ENCODE measurements at places on chromosomes 1 and 21.

GRCh38 chr21:46028573-46029091, 47.1 kb downstream of the COL6A1 start:
- DNase-seq = no peak

GRCh38 chr1:28535180-28535579, 17.7 kb upstream of the TRNAU1AP start:
- no peak for DNase-seq

- DNase-seq = no peak
Measured at GRCh38 chr1:200207711-200208126, 180.2 kb downstream of the NR5A2 start.

GRCh38 chr1:18149027-18149641, 41.5 kb downstream of the IGSF21 start:
- DNase-seq = peak; percentile 70

DNA sequence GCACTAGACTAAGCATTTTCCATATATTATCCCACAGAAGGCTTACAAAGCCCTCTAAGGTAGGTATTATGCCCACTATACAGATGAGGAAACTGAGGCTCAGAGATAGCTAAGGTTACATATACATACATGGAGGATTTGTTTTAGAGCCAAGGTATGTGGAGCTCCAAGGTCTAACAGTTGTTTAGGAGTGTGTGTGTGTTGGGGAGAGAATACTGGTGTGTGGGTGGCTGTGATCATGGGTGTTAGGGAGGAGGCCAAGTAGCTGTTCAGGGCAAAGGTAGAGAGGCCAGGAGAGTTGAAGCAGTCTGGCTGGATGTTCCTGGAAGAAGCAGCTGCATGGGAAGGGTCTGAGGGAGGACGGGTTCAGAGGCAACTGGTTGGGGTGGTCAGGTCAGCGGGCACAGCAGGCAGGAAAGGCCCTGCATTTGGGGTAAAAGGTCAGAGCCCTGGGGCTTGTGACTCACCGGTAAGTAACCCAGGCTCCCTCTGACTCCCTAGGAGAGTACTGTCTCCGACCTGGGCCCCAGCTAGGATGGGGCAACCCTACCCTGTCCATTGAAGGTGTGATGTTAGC, 5.1 kb upstream of the LDLRAP1 start:
- no peak for DNase-seq

- DNase-seq = no peak
Measured at GRCh38 chr1:113074237-113074636, 1.2 kb downstream of the LRIG2 start.

DNA sequence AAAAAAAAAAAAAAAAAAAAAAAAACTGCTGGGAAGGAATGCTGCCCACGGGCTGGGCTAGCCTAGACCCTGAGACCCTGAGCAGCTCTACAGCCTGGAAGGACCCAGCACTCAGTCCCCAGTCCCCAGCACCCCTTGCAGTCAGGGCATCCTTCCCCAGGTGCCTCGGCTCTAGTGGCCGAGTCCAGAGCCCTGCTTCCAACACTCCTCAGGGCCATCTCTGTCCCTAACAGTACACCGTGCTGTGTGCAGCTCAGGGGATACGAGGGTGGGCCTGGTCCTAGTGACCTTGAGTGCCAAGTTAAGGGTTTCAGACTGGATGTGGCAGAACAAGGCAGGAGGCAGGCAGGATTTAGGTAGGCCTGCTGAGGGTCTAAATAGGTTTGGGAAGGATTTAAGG, 50.2 kb upstream of the LRP8 start:
- DNase-seq = no peak

GRCh38 chr21:43864962-43865539, at the start of gene AGPAT3:
Gene AGPAT3, plus strand, starts transcription at chr21:43865223. Its CDS starts 94,459 bp downstream, at chr21:43959682.
- no peak for DNase-seq

GRCh38 chr1:89578946-89579684, 53.8 kb upstream of the LRRC8C start:
- no peak for DNase-seq

DNA sequence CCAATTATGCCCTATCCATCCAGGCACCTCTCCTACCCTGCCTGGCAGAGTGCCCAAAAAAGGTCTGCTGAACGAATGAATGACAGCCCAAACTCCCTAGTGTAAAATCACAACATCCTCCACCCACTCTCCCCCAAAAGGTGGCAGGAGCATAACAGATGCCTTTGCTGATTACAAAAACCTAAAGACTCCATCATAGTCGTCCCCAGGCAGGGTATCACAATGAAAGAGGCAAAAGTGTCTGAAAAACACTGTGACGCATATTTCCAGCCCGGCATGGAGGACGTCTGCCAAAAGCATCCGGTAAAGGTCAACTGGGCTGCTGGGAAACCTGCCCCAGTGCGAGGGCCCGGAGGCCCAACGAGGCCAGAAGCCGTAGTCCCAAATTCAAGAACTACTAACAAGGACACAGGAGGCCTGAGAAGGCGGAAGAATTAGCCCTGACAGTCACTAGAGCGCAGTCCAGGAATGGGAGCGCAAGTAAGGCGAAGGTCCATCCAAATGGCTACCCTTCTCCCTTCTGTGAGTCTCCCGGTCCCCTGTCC, 576 bp downstream of the SMIM12 start:
- DNase-seq = no peak

- DNase-seq = no peak
Measured at GRCh38 chr1:12587981-12588640, 29.9 kb downstream of the DHRS3 start.

GRCh38 chr1:87830432-87830978, 501.8 kb downstream of the LMO4 start:
- no peak for DNase-seq

- DNase-seq = no peak
Measured at GRCh38 chr1:43932786-43933385, 715 bp upstream of the ARTN start.

- DNase-seq = no peak
Measured at GRCh38 chr1:246773213-246773641, 49.0 kb downstream of the SCCPDH start.

- DNase-seq = no peak
Measured at GRCh38 chr1:26124418-26125331, 13.1 kb downstream of the PDIK1L start.

- DNase-seq = peak; percentile 20
Measured at GRCh38 chr1:112849425-112850033, 106.5 kb downstream of the SLC16A1 start.

- no peak for DNase-seq
Measured at GRCh38 chr1:93810316-93810715, 68.7 kb downstream of the DNTTIP2 start.

- no peak for DNase-seq
Measured at GRCh38 chr1:171637928-171638576, 14.4 kb downstream of the MYOC start.

- DNase-seq = no peak
Measured at GRCh38 chr1:13674377-13674776, 25.6 kb upstream of the PRDM2 start.

DNA sequence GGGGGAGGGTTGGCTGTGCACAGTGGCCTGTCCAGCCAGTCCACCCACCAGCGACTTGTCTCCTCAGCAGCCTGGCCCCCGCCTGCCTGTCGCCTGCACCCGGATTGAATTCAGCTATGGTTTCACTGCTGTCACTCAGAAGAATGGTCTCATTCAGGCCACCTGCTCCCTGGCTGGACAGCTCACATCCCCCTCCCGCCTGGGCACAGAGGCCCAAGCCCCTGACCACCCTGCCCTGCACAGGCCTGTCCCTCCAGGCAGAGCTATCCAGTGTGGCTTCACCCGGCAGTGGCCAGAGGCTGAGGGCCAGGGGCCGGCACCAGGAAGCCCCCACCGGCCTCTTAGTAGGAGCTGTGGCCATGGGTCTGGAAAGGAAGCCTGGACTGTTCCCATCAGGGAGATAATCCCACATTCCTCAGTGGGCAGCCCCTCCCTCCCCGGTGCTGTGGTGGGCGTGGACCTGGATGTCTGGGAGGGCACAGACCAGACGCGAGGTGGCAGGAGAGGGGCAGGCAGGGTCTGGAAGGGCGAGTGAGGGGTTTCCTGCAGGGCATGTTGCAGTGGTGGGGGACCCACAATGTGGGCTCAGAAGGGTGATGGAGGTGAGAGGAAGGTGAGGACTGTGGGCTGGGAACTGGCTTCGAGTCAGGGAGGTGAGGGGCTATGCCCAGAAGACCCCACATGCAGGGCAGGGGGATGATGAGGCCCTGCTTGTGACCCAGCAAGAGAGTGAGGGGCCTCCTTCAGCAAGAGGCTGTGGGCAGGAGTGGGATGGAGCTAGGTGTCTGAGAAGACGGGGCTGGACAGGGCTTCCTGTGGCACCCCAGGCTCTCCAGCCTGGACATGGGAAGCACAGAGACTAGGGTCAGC, 30.4 kb downstream of the WNT9A start:
- DNase-seq = no peak

DNA sequence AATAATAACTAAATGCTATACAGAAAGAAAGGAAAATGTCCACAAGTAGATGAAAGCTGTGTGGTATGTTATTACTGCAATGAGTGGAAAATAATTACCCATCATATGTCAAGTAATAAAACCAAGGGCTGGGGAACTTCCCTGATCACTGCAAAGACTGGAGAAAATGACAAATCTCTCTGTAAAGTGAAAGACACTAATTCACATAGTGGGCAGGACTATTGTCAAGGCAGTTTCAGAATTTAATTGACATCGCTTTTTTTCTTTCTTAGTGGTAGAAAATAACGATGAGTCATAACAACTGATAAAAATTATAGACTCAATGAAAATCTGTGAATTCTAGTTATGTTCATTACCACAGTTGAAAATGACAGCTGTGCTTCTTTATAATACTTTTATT, 153.7 kb upstream of the ST6GALNAC5 start:
- no peak for DNase-seq

GRCh38 chr1:111639602-111640198, 20.1 kb downstream of the RAP1A start:
- no peak for DNase-seq

- no peak for DNase-seq
Measured at GRCh38 chr1:4411862-4412261, 242.5 kb upstream of the AJAP1 start.

DNA sequence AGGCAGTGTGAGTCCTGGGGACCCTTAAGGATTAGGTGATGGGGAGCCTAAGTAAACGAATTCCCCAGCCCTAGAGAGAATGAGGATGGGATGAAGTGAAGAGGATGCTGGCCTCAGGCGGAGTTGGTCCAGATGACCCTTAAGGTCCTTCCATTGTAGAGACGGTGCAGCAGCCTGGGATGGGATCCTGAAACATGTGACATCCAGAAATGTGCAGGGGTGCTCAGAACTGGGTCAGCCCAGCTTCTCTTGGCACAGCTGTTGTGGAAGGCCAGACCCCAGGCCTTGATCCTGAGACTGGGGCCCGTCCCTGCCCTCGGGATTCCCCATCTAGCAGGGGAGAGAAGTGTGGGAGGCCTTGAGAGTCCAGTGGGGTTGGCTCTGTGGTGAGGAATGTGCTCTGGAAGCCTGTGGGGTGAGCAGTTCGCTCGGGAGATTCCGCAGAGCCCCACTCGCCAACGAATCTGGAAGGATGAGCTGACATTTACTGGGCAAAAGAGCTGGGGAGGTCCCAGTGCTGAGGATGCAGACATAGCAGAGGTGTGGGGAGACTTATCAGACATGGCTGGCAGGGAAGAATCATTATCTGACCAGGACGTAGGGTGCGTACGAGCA, 28.1 kb downstream of the A3GALT2 start:
- no peak for DNase-seq

DNA sequence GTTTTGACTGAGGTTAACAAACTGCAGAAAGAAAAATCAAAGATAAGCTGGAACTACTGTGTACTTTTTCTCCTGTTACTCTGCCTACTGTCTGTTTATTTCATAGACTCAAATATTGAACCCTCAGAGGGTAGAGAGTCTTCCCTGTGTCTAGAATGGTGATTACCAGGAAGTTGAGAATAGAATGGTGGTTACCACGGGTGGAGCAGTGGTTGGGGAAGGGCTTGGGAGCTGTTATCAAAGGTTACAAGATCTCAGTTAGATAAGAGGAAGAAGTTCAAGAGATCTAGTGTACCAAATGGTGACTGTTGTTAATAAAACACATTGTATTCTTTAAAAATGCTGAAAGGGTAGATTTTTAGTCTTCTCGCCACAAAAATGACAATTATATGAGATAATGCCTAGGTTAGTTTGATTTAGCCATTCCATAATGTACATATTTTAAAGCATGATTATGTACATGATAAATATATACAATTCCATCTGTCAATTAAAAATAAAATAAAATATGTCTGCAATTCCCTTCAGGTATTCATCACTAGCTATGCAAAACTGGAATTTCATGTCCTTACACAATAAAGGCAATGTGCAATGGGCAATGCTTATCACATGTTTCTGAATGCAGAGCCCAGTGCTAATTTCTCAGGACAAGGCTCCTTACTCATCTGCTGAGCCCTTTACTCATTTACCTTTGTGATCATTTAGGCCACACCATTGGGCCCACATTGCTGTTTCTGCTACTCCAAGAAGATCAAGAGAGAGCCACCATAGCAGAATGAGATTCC, 474.3 kb upstream of the CAMK1G start:
- no peak for DNase-seq

- DNase-seq = no peak
Measured at GRCh38 chr1:179190861-179191260, 38.6 kb downstream of the ABL2 start.

DNA sequence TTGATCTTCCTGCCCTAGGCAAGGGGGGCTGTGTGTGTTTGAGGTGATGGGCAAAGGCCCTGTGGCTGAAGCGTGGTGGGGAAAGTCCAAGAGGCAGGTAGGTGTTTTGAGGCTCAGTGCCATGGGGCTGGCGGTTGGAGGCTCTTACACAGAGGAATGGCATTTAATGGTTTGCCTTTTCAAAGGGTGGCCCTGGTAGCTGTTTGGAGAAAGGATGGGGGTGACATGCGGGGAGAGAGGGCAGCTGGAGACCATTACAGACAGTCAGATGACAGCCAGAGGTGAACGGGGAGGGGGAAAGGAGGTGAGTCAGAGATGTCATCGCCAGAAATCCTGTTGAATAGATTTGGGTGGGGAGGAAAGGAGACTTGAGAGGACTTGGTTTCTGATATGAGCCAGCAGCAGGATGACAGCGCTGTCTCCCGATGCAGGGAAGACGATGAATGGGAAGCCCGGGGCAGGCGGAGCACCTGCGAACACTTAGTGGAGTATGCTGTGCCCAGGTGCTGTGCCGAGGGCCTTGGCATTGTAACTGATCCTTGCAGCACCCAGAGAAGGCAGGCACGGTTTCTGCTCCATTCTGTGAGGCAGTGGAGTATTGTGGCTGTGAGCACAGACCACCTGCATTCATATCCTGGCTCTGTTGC, 56.3 kb downstream of the MAN1C1 start:
- DNase-seq = no peak

DNA sequence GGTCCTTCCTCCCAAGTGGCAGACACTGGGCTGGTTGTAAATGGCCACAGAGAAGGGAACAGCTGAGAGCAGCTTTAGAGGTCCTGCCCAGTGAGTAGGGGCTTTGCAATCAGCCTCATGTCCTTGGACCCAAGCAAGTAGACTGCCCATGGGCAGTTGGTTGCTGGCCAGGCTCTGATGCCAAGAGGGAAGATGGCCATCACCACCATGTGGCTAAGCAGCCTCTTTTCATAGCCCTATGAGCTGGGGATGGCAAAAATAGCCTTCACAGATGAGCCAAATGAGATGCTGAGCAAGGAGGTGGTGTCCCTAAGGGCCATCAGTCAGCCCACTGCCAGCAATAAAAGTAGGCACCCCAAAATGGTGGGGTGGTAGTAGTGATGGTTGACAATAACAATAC, 3.2 kb downstream of the DISP3 start:
- no peak for DNase-seq
